ENCODE measurements at places on chromosomes 13 and 19.
A peak's percentile ranks its signal among the peaks of the same experiment; 100 is the strongest.

GRCh38 chr13:113996081-113996911 is 22.4 kb upstream of the C13orf46 start:
- DNase-seq: no peak

DNA sequence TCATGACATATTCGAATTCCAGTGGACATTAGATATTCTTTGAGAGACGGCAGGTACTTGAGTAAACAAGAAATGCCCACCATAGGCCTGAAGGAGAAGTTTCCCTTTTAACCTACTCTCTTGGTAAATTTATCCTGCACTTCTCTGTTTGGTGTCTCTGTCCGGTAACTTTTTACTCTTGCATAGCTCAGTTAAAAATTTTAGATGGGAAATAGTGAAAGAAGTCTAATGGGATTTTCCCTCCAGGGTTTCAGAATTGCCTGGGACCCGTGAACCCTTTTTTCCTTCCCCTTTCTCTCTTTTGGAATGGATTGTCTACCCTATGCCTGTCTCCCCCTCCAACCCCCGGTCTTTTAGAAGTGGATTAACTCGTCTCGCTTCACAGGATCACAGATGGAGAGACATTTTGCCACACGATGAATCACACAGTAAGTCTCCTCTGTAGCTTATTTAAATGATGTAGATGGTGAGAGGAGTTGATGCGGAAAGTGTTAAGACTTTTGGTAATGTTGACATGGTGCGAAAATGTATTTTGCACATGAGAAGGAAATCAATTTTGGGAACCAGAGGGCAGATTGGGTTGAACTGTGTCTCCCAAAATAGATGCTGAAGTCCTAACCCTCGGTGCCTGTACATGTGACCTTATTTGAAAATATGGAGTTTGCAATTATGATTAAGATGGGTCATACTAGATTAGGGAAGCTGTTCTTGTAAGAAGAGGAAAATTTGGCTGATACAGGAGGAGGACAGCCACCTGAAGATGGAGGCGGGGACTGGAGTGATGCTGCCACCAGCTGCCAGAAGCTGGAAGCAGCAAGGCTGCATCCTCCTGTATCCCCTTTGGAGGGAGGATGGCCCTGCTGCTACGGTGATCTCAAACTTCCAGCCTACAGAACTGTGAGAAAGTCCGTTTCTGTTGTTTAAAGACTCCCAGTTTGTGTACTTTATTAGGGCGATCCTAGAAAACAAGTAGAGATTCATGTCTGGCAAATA is 711 bp upstream of the MIPEP start:
- peak; percentile 33 for DNase-seq

DNA sequence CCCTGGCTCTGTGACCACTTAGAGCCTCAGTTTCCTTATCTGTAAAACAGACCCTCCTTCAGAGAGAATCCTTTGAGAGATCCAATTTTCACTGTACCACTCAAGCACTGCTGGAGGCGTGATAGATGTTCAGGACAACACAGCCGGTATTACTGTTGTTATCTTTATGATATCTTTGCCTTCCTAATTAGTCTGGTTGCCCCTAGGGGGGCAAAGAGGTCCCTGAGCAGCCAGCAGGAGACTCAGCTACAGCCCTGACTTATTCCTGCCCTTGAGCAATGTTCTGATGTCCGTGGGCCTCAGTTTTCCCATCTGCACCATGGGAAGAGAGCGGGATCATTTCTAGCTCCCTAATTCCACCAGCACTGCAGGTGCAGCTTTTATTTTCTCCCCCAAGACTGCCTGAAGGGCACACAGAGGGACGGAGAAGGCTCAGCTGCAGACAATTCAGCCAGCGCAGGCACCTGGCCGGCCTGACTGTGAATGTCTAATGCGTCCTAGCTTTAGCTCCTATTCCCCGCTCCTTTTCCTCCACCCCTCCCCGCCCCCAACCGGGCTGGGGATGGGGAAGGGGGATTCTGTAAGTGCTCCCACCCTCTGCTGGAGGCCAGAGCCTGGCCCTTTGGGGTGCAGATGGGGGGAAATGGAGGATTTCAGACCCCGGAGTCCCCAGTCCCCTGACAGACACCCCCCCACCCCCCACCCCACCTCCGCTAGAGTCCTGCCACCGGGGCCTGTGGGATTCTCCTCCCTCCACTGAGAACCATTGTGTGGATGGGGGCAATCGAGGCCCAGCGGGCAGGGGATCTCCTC is 16.2 kb downstream of the TLE5 start:
- no peak for DNase-seq

- no peak for DNase-seq
Measured at GRCh38 chr13:46121597-46122163, 16.8 kb upstream of the CPB2 start.

DNA sequence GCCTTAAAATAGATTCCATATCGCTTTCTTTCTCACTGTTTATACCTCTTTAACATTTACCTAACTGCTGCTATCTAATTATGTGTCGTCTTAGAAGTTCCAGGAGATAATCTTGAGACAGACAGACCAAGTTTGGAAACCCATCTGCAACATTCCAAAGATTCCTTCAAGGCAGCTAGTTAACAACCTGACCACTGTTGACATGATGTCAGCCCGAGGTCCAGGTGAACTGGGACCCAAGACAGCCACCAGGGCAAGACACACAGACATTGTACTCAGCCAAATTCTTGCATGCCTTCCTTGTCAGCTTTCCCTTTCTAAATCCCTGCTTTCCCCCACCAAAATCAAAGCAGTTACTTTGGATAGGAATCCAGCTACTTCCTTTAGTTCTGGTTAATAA is 1476.5 kb upstream of the PRR20A start:
- DNase-seq: no peak

DNA sequence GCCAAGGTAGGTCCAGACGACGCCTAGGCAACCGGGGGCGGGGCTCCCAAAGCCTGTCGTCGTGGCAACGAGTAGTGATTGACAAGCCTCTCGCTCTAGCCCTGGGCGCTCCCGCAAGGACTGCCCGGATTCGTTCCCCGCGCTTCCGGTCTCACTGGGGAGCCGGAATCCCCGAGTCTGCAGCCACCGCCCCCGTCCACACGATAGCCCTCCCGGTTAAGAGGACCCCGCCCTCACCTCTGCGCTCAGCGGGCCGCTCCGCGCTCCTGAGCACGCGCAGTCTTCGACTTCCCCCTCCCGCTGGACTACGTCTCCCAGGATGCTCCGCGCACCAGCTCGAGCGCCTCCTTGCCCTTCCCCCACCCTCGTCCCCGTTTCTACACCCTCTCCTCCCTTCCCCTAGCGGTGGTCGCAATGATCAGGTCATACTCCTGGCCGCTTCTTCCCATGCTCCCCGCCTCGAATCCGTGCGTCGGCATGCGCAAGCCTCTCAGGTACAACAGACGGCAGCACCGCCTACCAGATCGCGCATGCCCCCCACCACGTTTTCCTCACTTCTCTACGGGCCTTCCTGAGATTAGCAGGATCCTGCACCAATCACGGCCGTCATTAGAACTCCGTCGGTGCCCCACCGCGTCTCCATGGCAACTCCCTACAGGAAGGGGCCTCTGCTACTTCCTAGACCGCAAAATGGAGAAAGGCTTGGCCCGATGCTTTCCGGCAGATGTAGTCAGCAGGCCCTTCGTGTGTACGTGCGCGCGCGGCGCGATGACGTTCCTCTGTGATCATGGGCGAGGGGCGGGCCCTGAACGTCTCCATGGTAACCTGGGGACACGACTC is at the start of gene MZF1:
MZF1 (minus strand) TSS at position 518 of the 840 bp plus-strand sequence. CDS start 1,946 bp downstream, outside the sequence.
- DNase-seq: peak; percentile 100

- no peak for DNase-seq
Measured at GRCh38 chr19:20357921-20358320, 190.9 kb downstream of the ZNF486 start.

DNA sequence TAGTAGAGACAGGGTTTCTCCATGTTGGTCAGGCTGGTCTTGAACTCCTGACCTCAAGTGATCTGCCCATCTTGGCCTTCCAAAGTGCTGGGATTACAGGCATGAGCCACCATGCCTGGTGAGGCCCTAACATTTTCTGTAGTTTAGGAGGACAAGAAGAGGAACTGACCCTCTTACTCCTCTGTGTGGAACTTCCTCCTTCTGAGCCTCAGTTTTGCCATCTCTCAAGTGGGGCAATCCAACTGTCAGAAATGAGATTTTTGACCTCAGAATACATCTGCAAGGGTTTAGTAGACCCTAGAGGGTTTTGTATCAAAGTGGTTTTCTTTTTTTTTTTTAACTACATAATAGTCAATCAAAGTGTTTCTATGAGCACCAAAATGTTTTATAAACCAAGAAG is 2.4 kb downstream of the DKKL1 start:
- DNase-seq: no peak

DNA sequence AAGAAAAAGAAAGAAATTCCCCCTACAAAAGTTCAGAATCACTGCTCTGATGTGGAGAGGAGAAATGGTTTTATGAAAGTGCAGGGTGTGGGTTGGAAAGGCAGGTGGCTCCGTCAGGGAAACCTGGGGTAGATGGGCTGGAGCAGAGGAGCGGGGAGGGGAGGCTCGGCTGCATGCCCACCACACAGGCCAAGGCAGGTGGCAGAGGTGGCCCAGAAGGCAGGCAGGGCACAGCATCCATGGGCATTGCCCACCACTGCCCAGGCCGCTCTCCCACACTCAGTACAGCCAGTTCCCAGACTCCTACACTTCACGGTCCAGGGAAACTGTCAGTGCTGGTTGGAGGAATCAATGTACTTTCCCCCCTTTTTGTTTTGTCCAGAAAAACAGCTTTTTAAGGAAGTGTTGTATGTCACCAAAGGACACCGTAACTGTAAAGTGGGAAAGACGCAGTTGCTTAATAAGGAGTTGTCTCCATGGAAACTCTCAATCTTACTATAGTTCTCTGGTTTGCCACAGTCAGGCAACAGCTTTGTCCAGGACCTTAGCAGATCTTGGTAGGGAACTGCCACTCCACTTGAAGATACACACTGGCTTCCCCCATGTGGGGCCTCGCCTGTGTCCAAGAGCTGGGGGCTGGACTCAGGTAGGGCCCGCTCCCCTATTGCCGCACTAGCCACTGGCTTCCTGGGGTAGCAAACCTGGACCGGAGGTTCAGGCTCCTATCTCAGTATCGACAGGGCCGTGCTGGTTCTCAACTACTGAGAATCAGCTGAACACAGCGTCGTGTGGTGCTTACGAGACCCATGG is 82.9 kb downstream of the RAB20 start:
- no peak for DNase-seq

GRCh38 chr19:17755977-17756670 is 4.8 kb downstream of the FCHO1 start:
- peak; percentile 37 for DNase-seq

DNA sequence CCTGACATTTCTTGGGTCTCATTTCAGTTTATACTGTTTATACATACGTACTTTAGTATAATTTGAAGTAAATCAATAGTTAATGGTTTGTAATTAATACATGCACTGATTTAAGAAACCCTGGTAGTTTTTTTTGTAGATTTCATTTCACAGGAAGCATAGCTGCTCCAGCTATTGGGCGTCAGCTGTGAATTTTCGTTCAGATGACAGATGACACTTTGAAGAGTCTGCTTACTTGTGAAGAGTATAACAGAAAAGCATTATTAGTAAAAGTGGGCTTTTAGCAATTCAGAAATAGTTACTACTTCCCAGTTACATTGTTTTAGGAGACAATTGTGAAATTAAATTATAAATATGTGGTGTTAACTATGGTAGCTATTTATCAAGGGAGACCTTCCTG is 44.4 kb downstream of the METTL21C start:
- no peak for DNase-seq

DNA sequence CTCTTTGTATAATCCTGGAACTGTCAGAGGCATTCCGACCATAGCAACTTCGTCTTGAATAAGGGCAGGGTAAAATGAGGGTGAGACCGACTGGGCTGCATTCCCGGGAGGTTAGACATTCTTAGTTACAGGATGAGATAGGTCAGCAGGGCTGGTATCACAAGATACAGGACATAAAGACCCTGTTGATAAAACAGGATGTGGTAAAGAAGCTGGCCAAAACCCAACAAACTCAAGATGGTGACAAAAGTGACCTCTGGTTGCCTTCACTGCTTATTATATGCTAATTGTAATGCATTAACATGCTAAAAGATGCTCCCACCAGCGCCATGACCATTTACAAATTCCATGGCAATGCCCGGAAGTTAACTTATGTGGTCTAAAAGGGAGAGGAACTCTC is 27.7 kb upstream of the MBNL2 start:
- peak; percentile 74 for DNase-seq

DNA sequence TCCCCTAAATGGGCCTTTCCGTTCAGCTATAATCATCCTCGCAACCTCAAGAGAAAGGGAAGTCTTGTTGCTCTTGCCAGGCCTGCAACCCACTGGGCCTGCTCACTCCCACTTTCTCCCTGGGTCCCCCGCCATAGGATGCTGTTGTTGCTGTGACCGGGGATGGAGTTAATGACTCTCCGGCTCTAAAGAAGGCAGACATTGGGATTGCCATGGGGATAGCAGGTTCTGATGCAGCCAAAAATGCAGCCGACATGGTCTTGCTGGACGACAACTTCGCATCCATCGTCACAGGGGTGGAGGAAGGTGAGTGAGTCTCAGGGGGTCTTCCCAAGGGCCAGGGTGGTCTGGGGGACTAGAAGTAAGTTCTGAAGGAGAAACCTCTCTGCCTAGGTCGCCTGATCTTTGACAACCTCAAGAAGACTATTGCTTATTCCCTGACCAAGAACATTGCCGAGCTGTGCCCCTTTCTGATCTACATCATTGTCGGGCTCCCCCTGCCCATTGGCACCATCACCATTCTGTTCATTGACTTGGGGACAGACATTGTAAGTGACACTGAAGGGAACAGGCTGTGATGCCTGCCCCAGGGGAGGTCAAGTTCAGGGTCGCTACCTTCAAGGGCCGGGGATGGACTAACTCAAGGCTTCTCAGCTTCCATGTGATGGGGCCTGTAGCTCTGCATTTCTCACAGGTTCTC is 26.8 kb downstream of the ATP12A start:
- DNase-seq: no peak

GRCh38 chr13:34765446-34766180 is 176.5 kb upstream of the NBEA start:
- no peak for DNase-seq

DNA sequence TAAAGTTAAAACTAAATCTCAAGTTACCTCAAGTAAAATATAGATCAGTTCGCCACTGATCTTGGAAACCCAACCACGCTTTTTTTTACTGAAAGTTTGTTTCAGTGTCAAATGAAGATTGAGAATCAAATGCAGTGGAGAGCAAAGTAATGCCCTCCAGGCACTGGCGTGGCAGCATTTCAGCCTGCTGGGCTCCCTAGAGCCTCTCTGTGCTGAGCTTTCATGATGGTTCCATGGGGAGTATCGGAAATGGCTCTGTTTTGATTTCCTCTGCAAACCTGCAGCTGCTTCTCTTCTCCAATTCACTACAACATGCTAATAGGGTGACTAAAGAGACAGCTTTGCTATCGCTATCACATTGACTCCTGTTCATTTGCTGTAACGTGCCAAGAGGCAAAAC is 141.6 kb downstream of the FGF14 start:
- DNase-seq: no peak

- DNase-seq: no peak
Measured at GRCh38 chr19:3443840-3444694, 36.3 kb downstream of the SMIM24 start.

DNA sequence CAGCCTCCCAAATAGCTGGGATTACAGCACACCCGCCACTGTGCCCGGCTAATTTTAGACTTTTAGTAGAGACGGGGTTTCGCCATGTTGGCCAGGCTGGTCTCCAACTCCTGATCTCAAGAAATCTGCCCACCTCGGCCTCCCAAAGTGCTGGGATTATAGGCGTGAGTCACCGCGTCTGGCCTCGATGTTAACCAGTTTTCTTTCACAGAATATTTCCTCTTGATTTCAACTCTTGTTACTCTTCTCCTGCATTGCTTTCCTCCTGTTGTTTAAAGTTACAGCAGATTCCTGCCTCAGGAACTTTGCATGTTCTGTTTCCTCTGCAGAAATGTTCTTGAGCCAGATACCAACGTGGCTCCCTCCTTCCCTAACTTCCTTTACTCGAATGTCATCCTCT is 3.7 kb upstream of the PEX11G start:
- no peak for DNase-seq

All from epithelial cell of esophagus (primary cell).